ENCODE measurements at places on chromosomes 12 and 14.

- no peak for DNase-seq
These were observed 418.6 kb downstream of the SLC16A7 start for GRCh38 chr12:60014436-60014835.

GRCh38 chr14:70622111-70622712 is 19.5 kb upstream of the TTC9 start:
- peak; percentile 71 for DNase-seq

GRCh38 chr12:113766879-113767878 is 198.9 kb downstream of the RBM19 start:
- no peak for DNase-seq

- no peak for DNase-seq
These were observed 9.4 kb downstream of the HPD start for GRCh38 chr12:121849211-121849610.

DNA sequence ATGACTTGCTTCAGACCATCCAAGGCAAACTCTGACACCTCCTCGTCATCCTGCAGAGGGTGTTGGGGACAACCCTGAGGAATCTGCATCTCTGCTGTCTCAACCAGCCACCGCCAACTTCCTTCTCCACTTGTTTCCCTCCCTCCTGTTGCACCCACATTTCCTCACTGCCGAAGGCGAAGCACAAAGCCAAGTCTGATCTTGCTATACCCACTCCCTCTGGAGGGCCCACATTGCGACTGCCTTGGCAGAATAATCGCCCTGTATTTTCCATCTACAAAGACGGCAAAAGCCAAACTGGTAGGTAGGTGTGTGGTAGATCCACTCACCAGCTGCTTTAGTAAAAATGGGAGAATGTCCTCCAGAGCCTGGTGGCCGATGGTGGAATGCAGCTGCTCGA is 21.8 kb upstream of the RAB35 start:
- DNase-seq = no peak

- DNase-seq = no peak
These were observed 43.5 kb downstream of the FLRT2 start for GRCh38 chr14:85573406-85573805.

- no peak for DNase-seq
These were observed 51.8 kb downstream of the GNG2 start for GRCh38 chr14:51912112-51912786.

DNA sequence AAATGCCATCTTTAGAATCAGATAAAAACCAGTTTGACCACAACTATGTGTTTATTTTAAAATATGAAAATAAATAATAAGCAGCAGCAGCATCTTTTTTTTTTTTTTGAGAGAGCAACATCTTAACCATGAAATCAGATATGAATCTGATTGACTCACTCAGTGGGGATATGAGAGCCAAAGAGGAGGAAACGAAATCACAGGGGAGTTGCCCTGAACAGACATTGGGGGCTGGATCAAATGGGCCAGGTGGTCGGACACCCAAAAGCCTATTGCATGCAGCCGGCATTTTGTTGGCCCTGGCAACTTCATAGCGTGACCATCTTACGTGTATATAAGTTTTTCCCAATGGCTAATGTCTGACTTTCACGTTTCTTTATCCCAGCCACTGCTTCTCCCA is 321.1 kb downstream of the NPAS3 start:
- no peak for DNase-seq

GRCh38 chr12:119725523-119725922 is 57.6 kb downstream of the PRKAB1 start:
- no peak for DNase-seq
